ENCODE measurements at places on chromosomes 7 and 10. TPM values are rescaled to one million over a fixed set of nuclear protein-coding genes. Genes with fewer than 3 reads are reported as not detected.

Gene FLNC
- total RNA-seq, result 23.7 TPM

Gene MUC12
- 1.7 TPM for total RNA-seq

Gene GJD4
- total RNA-seq, result not detected

Gene MAT1A
- 0.76 TPM for total RNA-seq

Gene MSS51
- 1.3 TPM for total RNA-seq

DNA sequence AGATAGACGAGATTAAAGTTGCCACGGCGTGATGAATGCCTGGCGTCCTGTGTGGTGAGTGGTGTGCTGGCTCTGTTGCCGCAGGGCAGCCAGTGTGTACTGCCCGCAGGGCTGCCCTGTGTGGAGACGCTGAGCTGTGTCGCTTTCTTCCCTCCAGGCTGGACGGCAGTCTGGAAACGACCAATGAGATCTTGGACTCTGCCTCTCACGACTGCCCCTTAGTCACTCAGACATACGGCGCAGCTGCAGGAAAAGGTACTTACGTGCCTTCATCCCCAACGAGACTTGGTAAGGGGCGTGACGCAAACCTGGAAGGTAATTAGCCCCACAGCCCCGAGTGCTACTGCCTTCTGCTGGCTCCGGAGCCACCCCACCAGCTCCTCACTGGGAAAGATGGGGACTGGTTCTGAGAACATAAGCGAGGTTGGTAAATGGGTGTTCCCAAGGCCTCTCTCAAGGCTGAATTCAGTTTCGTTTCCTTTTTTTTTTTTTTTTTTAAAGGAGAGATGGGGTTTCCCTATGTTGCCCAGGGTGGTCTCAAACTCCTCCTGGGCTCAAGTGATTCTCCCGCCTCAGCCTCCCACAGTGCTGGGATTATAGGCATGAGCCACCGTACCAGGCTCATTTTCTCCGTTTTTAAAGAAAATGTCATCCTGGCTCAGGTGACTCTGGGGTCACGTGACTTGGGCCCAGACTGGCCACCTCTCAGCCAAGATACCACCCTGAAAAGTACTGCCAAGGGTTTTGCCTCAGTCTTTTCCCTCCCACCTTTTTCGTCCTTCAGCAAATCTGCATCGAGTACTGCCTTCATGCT lies 39.6 kb downstream of the WIPI2 start:
- no peak overlapping the region for H3K27ac ChIP-seq
- peaks cover 85% of the 10 kb centered on the region for H3K36me3 ChIP-seq
- DNase-seq, result no peak
- H3K4me3 ChIP-seq, result no peak overlapping the region
- H3K27me3 ChIP-seq, result no peaks in the 10 kb centered on the region

DNA sequence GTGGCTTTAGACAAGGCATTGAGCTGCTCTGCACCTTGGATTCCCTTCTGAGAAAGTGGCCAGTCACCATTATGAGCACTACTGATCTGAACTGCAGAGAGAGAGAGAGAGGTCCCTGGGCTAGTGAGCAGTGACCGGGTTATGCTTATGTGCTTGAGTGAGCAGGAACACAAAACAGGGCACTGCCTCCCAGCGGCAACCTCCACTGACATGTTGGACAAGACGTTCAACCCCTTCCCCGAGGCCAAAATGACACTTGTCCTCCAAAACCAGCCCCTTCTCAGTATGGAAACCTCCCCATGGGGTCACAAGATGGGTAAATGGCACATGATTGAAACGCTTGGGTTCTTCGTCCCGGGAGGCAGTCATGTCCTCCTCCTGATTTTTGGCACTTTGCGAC lies 339.4 kb upstream of the ZMIZ1 start:
- no peak for DNase-seq
- H3K4me1 ChIP-seq, result no peaks in the 10 kb centered on the region
- no peaks in the 10 kb centered on the region for H3K27me3 ChIP-seq
- H3K36me3 ChIP-seq, result no peaks in the 10 kb centered on the region
- no peak overlapping the region for H3K4me3 ChIP-seq
- no peak overlapping the region for H3K27ac ChIP-seq

DNA sequence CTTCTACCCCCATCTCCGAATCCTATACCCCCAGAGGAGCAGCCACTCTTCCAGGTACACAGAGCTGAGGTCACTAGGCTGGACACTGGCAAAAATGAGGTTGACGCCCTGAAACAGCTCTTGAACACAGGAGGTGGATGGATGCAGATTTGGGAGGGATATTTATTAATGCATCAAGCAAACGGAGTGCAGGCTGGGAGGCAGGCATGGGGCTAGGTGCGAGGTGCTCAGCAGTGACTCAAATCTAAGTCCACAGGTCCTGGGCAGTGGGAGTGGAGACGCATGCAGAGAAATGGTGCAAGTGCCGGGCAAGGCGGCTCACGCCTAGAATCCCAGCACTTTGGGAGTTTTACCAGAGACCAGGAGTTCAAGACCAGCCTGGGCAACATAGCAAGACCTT lies 11.0 kb downstream of the GUSB start:
- H3K36me3 ChIP-seq, result peaks cover 100% of the 10 kb centered on the region
- no peak overlapping the region for H3K27ac ChIP-seq
- no peak overlapping the region for H3K4me3 ChIP-seq
- no peak for DNase-seq
- no peaks in the 10 kb centered on the region for H3K27me3 ChIP-seq

- H3K27me3 ChIP-seq, result no peaks in the 10 kb centered on the region
- DNase-seq, result peak; percentile 85
- H3K4me1 ChIP-seq, result no peaks in the 10 kb centered on the region
- no peaks in the 10 kb centered on the region for H3K36me3 ChIP-seq
Observed at GRCh38 chr7:97104719-97105238, 12.7 kb upstream of the SDHAF3 start.

GRCh38 chr7:98177553-98177952 lies 33.7 kb upstream of the BHLHA15 start:
- no peaks in the 10 kb centered on the region for H3K27me3 ChIP-seq
- H3K4me1 ChIP-seq, result peaks cover 4% of the 10 kb centered on the region
- H3K4me3 ChIP-seq, result no peak overlapping the region
- no peak for DNase-seq
- peaks cover 14% of the 10 kb centered on the region for H3K36me3 ChIP-seq

GRCh38 chr7:6323967-6324701 lies 51.7 kb upstream of the CYTH3 start:
- no peak overlapping the region for H3K4me3 ChIP-seq
- DNase-seq, result no peak
- no peak overlapping the region for H3K27ac ChIP-seq
- no peaks in the 10 kb centered on the region for H3K27me3 ChIP-seq
- H3K36me3 ChIP-seq, result no peaks in the 10 kb centered on the region

- H3K36me3 ChIP-seq, result no peaks in the 10 kb centered on the region
- peaks cover 3% of the 10 kb centered on the region for H3K4me1 ChIP-seq
- no peak for DNase-seq
- H3K27me3 ChIP-seq, result no peaks in the 10 kb centered on the region
Observed at GRCh38 chr7:7976677-7977076, 8.1 kb downstream of the GLCCI1 start.

DNA sequence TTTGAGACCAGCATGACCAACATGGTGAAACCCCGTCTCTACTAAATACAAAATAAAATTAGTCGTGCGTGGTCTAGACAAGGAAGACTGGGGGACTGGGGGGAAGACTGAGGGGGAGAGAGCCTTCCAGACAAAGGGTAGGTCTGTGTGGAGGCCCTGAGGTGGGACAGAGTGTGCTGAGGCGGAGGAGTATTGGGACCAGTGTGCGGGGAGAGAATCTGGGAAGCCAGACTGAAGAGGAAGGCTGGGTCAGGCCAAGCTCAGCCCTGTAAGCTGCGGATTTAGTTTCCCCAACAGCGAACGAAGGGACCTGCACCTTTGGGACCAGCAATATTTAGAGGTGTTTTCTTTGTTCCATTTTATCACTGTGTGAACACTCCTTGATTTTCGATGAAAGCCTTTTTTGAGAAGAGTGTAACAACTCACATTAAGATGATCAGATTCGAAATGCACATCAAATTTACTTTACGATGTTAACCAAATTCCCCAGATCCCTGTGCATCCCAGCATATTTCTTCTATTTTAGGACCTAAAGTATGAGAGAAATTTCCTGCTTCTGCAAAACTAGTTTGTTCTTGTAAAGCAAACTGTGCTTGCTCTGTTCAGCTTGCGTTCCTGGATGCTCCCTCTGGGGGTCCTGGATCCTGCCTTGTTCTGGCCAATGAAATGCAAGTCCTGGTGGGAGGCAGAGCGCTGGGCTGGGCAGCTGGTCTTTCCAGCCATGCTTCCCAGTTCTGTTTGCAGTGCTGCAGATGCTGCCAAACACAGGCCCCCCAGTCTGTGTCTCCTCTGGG lies 39.4 kb downstream of the PLAU start:
- DNase-seq, result no peak
- no peaks in the 10 kb centered on the region for H3K4me1 ChIP-seq
- no peaks in the 10 kb centered on the region for H3K36me3 ChIP-seq
- no peak overlapping the region for H3K27ac ChIP-seq

GRCh38 chr10:69307434-69307833 lies 29.1 kb downstream of the HK1 start:
- H3K4me1 ChIP-seq, result no peaks in the 10 kb centered on the region
- H3K27ac ChIP-seq, result no peak overlapping the region
- no peak overlapping the region for H3K4me3 ChIP-seq
- no peaks in the 10 kb centered on the region for H3K36me3 ChIP-seq

- H3K27me3 ChIP-seq, result no peaks in the 10 kb centered on the region
- H3K4me3 ChIP-seq, result no peak overlapping the region
- peak; percentile 85 for DNase-seq
- H3K4me1 ChIP-seq, result no peaks in the 10 kb centered on the region
- H3K27ac ChIP-seq, result peak overlapping the region; percentile 13
- no peaks in the 10 kb centered on the region for H3K36me3 ChIP-seq
Observed at GRCh38 chr7:140607441-140607989, 33.1 kb downstream of the DENND2A start.

- no peaks in the 10 kb centered on the region for H3K4me1 ChIP-seq
- H3K27me3 ChIP-seq, result no peaks in the 10 kb centered on the region
- no peak overlapping the region for H3K27ac ChIP-seq
- no peak for DNase-seq
- no peaks in the 10 kb centered on the region for H3K36me3 ChIP-seq
- H3K4me3 ChIP-seq, result no peak overlapping the region
Observed at GRCh38 chr10:130652544-130652943, 516.4 kb downstream of the GLRX3 start.

DNA sequence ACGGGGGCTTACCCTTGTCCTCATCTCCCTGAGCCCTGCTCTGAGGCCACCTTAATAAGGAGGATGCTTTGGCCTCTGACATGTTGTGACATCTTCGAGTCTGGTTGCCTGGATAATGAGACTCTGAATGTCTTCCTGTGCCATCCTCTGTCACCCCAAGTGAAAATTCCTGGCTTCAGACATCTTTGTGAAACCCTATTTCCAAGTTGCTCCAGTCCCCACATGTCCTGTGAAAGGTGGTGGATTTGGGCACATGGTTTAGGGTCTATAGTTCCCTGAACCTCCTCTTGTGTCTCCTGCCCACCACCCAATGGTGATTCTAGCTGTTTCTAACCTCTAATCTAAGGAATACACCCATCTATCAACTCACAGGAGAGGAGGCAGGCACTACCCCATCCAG lies 223.1 kb upstream of the GLI3 start:
- H3K4me3 ChIP-seq, result no peak overlapping the region
- no peaks in the 10 kb centered on the region for H3K36me3 ChIP-seq
- no peak overlapping the region for H3K27ac ChIP-seq
- no peaks in the 10 kb centered on the region for H3K27me3 ChIP-seq
- no peak for DNase-seq
- no peaks in the 10 kb centered on the region for H3K4me1 ChIP-seq

- H3K4me1 ChIP-seq, result no peaks in the 10 kb centered on the region
- H3K4me3 ChIP-seq, result no peak overlapping the region
- H3K27ac ChIP-seq, result no peak overlapping the region
- H3K27me3 ChIP-seq, result no peaks in the 10 kb centered on the region
- no peak for DNase-seq
- H3K36me3 ChIP-seq, result no peaks in the 10 kb centered on the region
Observed at GRCh38 chr7:102875700-102876295, 37.0 kb upstream of the LRRC17 start.

DNA sequence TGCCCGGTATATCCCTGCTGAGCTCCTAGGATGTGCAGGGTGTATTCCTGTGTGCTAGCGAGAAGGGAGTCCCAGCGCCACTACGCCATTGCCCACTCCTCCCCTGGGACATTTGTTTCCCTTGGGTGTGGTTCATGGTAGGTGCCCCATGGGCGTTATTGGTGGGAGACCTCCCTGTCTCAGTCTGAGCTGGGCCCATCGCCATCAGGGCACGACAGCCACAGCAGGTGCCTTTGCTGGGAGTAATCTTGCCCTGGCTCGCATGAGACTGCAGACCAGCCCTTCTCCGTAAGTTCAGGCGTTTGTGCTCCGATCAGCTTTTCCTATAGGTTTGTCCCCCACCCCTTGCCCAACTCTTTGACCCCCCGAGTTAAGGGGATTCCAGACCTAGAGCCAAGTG lies 137.3 kb upstream of the SH2B2 start:
- no peak overlapping the region for H3K4me3 ChIP-seq
- H3K27ac ChIP-seq, result no peak overlapping the region
- no peak for DNase-seq

- H3K4me3 ChIP-seq, result no peak overlapping the region
- H3K4me1 ChIP-seq, result no peaks in the 10 kb centered on the region
- no peak overlapping the region for H3K27ac ChIP-seq
Observed at GRCh38 chr10:28711041-28711440, 33.7 kb downstream of the BAMBI start.

DNA sequence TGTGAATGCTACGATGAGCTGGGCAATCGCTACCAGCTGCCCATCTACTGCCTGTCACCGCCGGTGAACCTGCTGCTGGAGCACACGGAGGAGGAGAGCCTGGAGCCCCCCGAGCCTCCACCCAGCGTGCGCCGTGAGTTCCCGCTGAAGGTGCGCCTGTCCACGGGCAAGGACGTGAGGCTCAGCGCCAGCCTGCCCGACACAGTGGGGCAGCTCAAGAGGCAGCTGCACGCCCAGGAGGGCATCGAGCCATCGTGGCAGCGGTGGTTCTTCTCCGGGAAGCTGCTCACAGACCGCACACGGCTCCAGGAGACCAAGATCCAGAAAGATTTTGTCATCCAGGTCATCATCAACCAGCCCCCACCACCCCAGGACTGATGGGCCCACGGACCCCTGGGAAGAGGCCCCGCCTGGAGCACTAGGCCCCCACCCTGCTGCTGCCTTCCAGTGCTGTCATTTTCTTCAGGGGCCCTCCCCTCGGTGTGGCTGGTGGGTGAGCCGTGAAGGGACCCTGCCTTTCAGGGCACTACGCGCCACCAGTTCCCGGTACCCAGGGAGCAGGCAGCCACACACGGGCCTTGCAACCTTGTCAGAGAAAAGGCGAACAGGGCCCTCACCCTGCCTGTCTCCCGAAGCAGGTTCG lies 2.3 kb upstream of the ANKRD2 start:
- H3K4me1 ChIP-seq, result peaks cover 17% of the 10 kb centered on the region
- H3K27ac ChIP-seq, result no peak overlapping the region
- no peak overlapping the region for H3K4me3 ChIP-seq
- peak; percentile 24 for DNase-seq

DNA sequence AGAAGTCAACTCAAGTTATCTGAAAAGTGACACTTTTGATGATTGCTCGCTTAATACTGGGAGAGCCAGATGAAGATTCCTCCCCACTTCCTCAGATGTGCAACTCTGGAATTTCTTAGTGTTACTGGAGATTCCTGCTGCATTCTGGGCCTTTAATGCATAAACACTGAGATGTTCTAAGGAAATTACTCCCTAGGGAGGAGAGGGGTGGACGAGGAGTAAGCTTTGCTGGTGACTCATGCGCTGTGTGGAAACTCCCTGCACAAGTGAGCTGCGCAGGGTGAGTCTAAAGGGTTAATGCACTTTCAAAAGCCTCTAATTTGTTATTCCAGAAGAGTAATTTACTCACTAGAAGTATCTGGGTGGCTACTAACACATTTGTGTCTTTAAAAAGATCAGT lies 46.3 kb downstream of the EGFR start:
- no peak for DNase-seq
- H3K4me3 ChIP-seq, result no peak overlapping the region
- peak overlapping the region; percentile 84 for H3K27ac ChIP-seq
